ENCODE measurements at places on chromosomes 3 and 15.

DNA sequence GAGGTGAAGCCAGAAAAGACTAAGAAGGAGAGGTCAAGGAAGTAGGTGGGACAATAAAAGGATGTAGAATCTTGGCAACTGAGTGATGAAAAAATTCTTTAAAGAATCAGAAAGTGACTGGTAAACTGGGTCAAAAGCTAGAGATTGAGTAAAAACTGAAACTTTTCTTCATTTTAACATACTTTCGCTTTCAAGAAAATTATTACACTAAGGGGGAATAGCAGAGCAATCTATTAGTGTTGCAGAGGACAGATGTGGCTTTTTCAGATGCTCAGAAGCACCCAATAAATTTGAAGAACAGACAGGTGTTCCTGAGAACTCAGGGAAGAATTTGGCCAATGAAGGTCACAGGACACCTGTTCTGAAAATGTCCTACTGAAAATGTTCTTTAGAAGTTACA lies 805.4 kb upstream of the ALCAM start:
- no peak for DNase-seq

DNA sequence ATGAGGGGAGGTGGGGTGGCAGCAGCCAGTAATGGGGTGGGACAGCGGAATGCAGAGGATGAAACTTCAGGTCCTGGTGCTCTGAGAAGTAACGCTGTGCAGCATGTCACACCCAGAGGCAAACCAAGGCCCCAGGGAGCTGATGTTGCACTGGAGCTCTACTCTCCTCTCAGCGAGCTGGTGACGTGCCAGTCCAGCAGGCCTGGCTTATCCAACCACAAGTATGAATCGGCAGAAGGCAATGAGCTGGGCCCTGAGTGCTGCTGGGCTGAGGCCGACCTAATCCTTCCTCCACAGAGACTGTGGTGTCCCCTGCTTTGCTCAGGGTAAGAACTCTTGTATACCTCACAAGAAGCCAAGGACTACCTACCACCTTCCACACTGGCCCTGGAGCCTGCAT lies 30.5 kb downstream of the CD86 start:
- no peak for DNase-seq

DNA sequence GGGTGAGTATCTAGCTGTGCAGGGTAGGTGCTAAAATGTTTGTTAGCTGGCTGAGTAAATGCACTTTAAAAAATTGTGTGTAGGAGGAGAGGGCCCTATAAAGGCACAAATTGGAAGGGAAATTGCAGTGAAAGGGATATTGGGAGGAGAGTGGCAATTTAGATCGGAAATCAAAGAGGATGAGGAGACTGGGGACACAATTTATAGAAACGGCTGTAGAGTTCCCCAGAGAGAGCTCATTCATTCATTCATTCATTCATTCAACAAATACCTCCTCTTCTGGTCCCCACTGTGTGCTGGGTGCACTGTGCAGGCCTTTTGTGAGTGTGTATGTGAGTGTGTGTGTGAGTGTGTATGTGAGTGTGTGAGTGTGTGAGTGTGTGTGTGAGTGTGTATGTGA lies 2.4 kb downstream of the DNAJA4 start:
- DNase-seq: no peak

DNA sequence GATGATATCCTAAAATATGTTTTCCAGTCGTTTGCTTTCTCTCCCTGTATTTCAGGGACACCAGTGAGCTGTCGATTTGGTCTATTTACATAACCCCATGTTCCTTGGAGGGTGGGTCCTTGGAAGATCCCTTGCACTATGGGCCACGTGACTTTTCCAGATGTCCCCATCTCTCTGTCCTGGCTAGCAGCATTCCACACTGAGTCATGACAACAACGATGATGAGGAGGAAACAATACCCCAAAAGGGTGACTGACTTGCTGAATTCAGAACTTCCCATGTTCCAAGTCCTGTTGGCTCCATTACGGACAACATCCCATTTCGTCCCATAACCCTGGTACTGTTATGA lies 134.3 kb downstream of the NSMCE3 start:
- DNase-seq: no peak

DNA sequence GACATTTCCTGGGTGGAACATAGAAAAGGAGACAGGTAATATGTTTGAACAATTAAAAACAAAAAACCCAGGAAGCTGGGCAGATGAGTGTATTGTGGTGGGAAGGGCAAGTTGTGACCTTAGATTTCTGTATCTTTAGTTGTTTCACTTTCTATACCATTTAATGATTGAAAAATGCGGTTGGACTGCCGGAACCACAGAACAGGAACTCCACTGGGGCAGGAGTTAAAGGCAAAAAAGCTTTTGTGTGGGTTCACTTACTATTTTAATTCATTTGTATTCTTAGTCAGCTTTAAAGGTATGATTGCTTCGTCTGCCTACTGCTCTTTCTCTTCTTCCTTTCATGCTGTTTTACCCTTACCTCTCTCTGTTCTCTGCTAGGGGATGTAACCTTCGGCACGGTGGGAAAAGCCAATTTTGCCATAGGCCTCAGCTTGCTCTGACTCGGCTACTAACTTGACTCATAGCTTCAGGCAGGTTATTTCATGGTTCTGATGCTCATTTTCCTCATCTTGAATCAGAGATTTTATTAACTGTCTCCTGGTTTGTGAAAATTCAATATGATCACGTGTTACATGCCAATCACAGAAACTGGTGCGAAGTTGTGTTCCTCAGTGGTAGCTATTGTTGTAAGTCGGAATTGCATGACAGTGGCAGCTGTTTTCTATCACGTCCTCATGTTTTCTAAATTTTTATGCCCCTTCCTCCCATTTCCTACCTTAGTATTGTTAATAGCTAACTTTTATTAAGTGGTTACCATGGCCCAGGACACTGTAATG lies 1.6 kb upstream of the MCTP2 start:
- DNase-seq: peak; percentile 55

- no peak for DNase-seq
Measured at GRCh38 chr3:4814305-4814903, 164.8 kb upstream of the BHLHE40 start.

DNA sequence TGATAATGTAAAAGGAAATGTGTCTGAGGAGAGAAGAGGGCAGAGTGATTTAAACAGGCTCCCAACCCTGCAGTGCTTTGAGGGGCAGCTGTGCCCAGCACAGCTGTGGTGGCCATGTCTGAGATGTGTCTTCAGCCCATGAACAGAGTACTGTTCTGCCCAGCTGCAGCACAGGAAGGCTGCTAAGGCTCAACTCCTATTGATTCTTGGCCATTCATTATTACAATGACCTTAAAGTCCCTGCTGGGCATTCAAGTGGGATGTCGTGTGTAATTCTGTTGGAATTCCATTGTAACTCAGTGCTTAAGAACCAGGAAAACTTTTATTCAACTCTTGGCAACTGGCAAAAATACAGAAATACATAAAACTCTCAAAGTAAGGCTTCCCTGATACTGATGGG lies 229.3 kb downstream of the MCTP2 start:
- DNase-seq: no peak

DNA sequence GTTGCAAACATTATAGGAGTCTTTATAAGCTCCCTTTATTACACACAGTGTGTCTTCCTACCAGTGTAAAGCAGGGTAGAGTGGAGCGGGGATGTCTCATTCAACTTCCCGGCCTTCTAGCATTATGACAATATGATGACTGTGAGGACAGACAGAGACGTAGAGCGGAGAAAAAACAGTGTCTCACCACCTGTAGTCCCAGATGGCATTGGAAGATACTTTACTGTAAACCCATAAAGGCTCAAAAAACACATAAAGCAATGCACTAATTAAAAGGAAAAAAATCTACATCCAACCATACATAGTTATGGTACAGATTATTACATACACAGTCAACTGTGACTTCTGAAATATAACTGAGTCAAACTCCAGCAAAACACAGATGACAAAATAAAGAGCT lies 383.7 kb downstream of the MAGI1 start:
- DNase-seq: no peak

- no peak for DNase-seq
Measured at GRCh38 chr3:127860211-127860696, 37.9 kb upstream of the MGLL start.

DNA sequence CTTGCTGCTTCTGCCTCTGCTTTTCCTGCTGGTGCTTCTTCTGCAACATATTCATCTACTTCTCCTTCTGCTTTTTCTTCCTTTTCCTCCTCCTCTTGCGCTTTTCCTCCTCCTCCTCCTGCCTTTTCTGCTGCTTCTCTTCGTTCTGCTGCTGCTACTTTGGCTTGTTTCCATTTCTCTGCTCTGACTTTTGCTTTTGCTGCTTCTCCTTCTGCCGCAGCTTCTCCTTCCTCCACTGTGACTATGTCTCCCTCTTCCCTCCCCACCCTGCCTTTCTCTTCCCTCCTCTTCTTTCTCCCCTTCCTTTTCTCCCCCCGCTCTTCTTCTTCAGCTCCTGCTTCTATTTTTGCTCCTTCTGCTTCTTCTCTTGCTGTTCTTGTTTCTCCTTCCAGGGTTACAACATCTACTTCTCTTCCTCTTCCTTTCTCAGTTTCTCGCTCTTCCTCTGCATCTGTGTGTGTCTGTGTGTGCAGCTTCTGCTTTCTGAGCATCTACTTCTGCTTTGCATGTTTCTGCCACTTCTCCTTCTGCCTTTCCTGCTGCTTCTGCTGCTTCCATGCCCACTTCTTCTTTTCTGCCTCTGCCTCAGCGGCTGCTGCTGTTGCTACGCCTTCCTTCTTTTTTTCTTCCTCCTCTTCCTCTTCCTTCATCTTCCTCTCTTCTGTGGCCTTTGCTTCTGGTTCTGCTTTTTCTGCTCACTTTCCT lies 51.4 kb downstream of the FAM43A start:
- DNase-seq: no peak

- no peak for DNase-seq
Measured at GRCh38 chr3:107897471-107898061, 193.3 kb downstream of the CD47 start.

DNA sequence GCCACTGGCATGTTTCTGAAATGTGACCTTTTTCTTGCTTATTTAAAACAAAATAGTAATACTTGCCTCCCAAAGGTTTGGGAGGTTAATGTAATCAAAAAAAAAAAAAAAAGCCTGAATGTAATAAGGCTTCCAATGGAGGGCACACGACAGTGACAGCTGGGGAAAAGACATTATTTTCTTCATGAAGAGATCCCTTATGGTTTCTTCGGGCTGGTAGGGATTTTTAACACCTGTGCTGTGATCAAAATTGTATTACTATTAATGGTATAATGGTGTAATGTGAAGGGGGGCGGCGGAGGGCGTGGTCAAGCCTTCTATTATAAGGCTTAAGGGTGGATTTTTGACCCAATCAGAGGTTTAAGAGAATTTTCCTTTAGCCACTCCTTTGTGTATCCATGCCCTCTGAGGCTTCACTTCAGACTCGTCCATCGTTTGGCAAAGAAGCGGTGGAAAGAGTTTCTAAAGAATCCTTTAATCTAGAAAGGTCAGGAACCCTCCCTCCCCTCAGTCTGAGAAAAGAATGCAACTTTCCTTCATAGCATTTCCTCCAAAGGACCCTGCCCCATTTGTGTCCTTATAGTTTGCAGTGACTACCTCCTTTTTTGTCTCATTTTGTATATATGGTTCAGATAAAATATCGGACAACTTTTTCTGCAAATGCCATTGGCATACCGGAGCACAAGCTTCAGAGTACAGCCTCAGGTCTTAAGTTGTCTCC lies 89.5 kb upstream of the CHD2 start:
- no peak for DNase-seq

GRCh38 chr15:50911001-50911400 lies 2.5 kb downstream of the AP4E1 start:
- DNase-seq: no peak

DNA sequence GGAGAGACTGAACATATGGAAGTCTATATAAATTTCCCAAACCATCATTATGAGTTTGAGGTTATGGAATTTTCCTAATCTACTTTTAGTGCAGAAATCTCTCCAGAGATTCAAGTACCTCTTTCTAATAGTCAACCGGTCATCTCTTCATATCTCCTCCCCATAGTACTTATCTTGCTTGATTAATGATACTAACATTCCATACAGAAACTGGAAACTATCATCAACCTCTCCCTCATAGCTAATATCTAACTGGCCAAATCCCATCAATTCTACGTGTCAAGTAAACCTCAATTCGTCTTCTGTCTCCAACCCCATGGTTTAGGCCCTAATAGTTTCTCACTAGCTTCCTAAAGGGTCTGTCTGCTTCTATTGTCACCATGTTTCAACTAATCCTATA lies 44.4 kb upstream of the VGLL3 start:
- no peak for DNase-seq
